ENCODE measurements at places on chromosomes 6 and 20. TPM values are rescaled to one million over a fixed set of nuclear protein-coding genes. Genes with fewer than 3 reads are reported as not detected.

The GJA10 gene
- not detected for polyA plus RNA-seq

The SRMS gene
- not detected for polyA plus RNA-seq

The GSTA1 gene
- not detected for polyA plus RNA-seq

The SLC25A27 gene
- 31.1 TPM for polyA plus RNA-seq

The EYA4 gene
- polyA plus RNA-seq = 2.9 TPM

The THBS2 gene
- polyA plus RNA-seq = 1.0 TPM

The EIF6 gene
- 154 TPM for polyA plus RNA-seq

The MAS1 gene
- not detected for polyA plus RNA-seq
